Stimulated activated CD4-positive, alpha-beta T cell treated with anti-CD3 and anti-CD28 coated beads, Interleukin-15, amount 100 ng/mL, for 48 hours (primary cell): ENCODE measurements at places on chromosomes 5 and 9.
A peak's percentile ranks its signal among the peaks of the same experiment; 100 is the strongest.

- no peak for DNase-seq
These were observed 250.5 kb downstream of the BNC2 start for GRCh38 chr9:16619914-16620520.

- DNase-seq, result peak; percentile 61
These were observed at the start of gene JADE2 for GRCh38 chr5:134524826-134525682. Gene JADE2 (plus strand): TSS chr5:134525670. CDS start chr5:134535858, 10,188 bp downstream.

DNA sequence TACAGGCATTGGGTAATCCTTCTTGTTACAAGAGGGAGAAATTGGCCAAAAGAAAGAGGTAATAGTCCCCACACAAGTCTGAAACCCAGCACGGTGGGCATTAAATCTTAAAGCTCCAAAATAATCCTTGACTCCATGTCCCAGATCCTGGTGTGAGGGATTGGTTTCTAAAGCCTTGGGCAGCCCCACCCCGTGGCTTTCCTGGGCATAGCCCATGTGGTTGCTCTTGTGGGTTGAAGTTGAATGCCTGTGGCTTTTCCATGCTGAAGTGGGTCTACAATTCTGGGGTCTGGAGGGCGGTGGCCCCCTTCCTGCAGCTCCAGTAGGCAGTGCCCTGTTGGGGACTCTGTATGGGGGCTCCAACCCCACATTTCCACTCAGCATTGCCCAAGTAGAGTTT lies 91.8 kb upstream of the LARP1 start:
- DNase-seq, result no peak

DNA sequence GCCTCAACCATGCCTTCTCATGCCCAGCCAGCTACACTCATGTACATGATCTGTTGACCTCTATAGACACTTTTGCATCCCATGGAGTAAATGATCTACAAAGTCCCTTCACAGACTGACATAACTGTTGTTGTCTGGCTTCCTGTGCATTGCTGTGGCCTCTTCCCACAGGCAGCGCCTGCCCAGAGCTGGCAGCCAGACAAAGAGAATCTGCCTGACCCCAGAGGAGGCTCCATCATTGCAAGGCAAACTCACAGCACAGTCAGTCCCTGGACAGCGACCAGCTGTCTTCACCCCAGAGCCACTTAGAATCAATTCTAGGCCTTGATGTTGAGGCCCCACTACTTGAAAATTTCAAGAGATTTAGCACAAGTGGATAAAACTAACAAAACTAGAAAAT lies 65.5 kb downstream of the INSYN2B start:
- no peak for DNase-seq

GRCh38 chr9:113991714-113992113 lies 86.4 kb downstream of the AMBP start:
- DNase-seq, result no peak

DNA sequence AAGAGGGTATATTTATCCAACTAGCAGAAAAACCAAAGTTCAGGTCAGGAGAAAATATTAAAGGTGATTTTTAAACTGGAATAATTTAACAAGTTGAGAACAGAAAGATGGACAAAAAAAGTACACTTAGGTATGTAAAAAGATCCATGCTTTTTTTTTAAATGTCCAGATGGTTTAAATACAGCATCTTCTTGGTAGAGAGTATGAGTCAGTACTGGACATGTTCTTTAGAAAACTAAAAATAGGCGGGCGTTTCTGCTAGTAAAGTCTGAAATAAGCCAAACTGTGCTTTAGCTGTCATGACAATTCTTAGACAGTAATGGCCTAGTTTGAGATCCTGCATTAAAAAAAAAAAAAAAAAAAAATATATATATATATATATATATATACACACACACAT lies 255.9 kb upstream of the ST8SIA4 start:
- DNase-seq, result no peak

GRCh38 chr5:177319913-177320588 lies 8.4 kb upstream of the MXD3 start:
- no peak for DNase-seq

DNA sequence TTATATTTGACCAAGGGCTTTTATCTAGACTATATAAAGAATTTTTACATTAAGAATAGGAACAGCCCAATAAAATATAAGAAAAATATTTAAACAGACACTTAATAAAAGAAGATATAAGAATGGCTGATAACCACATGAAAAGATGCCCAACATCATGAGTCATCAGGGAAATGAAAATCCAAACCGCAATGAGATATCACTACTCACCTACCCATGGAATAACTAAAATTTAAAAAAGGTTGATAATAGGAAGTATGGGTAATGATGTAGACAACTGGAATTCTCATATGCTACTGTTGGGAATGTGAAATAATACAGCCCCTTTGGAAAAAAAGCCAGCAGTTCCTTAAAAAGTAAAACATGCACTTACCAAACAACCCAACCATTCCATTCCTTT lies 206.9 kb upstream of the PCSK5 start:
- DNase-seq, result no peak

DNA sequence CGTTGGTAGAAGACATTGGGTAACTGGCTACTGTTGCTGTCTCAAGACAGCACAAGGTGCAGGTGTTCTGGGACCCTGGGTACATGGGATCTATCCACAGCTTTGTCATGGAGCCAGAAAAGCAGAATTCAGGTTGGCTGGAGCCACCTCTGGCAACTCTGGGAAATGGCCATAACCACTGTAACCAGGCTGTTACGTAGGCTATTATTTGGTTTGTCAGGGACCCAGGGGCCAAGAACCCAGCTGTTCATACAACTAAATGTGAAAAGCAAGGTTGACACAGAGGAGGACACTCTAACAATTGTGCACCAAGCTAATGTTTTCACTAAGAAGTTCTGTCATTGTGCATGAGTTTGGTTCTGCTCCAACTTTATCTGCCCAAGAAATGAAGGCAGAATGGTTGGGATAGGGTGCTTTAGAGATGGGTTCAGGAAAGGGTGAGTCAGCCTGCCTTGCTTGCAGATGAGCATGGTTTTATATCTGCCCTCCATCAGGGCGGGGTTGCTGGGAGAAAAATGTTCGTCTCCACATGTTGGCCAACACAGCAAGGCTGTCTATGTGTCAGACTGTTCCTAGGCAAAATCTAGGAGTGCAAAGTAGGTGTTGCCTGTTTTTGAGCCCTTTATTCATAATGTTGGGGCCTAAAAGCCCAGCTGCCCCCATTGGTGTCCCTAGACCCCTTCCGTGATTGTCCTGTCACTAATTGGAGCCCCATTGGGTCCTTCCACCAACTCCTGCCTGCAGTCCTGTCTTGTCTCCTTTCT lies 131.3 kb upstream of the DAP start:
- DNase-seq, result no peak

- no peak for DNase-seq
These were observed 33.6 kb upstream of the HMGCR start for GRCh38 chr5:75303419-75303818.

- DNase-seq, result no peak
These were observed 617.1 kb upstream of the ADAMTS16 start for GRCh38 chr5:4523038-4523437.

GRCh38 chr9:121811140-121811539 lies 159.7 kb downstream of the DAB2IP start:
- DNase-seq, result no peak

GRCh38 chr5:149640350-149640999 lies 59.2 kb downstream of the ARHGEF37 start:
- no peak for DNase-seq

GRCh38 chr9:12717907-12718306 lies 24.7 kb downstream of the TYRP1 start:
- DNase-seq, result no peak

DNA sequence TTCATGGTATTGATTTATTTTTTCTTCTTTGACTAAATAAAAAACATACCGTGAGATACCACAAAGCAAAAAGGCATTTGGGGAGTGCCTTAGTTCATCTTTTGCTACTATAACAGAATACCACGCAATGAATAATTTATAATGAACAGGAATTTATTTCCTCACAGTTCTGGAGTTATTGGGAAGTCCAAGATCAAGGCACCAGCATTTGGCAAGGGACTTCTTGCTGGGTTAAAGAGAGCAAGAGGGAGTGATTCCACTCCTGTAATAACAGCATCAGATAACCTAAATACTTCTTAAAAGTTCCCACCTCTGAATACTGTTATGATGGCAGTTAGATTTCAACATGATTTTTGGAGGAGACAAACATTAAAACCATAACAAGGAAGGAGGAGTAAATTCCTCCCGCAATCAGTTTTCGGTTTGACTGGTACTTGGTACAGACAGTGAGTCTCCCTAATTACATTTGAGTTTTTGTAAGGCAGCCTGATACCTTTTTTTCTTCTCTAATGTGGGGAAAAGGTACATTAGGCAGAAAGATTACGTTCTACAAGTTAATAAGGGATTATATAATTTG lies 8.8 kb upstream of the OMD start:
- DNase-seq, result no peak

DNA sequence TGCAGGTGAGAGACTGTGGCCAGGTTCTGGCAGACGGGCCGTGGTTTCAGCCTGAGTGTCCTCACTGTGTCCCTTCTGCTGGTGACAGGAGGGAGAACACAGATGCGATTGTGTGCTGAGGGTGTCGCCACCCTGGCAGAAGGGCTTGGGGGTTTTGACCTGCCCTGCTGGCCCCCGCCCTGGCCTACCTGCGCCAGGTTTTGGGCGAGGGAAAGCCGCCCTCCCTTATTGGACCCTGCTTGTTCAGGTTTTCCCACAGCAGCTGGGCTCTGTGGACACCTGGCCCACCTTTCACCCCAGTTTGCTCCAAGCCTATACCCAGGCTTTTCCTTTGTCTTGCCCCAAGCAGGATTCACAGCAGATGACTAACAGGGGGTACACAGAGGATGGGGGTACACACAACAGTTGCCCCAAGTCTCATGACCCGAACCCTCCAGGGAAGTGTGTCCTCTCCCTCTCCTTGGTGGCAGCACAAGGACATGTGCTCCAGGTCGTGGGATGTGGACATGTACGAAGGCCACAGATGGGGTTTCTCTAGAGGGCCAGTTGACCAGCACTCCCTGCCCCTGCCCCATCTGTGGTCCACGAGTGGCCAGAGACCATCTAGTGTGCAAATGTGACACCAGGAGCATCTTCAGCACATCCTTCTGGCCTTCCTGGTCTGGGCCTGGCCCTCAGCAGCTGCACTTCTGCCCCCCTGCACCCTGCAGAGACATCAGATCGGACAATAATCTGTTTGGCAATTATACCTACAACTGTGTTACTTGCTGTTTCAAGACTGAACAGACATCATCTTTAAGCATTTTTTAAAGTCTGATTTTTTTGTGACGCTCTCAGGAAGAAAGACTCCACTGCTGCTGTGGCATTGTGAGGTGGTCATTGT lies 265.8 kb upstream of the IRX4 start:
- no peak for DNase-seq

DNA sequence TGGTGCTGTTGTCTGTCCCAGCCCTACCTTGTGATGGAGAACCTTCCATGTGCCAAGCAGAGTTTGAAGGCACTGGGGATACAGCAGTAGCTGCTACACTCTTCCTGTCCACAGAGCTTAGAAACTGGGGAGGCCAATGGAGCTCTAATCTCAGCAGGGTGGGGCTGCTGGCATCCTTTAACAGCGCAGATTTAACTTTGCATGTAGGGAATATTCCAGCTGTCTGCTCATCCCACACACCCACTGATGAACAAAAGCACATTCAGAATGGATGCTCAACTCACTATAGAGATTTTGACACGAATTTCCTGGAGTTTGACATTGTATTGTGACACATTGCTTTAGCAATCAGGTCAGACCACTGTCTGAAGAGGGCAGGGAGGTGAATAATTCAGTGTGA lies 49.0 kb downstream of the TMEM215 start:
- no peak for DNase-seq

DNA sequence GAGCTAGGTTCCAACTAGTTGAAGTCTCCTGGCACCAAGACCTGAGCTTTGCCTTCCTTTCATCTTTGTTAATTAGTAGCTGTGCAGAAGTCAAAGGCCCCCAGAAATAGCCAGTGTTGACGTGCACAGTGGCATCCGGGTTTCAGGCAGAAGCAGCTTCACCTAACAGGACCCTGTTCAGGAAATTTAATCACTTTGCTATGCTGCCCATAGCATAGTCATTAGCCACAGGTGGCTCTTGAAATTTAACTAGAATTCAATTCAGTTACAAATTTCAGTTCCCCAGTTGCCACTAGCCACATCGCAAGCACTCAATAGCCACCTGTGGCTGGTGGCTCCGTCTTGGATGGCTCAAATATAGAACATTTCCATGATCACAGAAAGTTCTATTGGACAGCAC lies 179.1 kb downstream of the GOLPH3 start:
- no peak for DNase-seq

GRCh38 chr5:12652201-12652600 lies 748.0 kb upstream of the CTNND2 start:
- no peak for DNase-seq

DNA sequence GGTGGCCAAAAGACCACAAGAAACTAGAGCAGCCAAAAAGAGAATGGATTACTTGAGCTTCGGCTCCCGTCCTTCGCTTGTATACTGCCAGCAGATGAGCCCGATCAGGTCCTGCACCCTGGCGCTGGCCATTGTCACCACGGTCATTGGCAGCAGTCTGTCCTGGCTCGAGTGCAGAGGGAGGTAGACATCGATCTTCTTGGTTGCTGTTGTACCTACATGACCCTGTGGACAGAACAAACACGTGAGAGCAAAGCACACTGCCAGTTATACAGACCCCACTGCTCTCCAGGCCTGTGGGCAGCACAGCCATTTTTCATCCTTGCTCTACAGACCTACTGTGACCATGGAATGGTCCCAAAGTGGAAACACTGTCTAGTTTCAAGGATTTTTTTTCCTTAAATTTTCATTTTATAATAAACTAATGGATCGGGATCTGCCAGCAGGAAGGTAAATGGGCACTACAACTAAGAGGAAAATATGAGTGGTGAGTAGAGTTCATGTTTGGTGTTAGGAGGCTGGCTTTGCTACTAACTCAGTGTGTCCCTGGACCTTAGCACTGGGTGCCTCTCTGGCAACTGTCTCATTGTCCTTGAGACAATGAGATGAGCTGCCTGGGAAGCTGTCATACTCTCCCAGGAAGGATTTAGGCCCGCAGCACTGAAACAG lies 121.4 kb downstream of the MAPKAP1 start:
- DNase-seq, result no peak

- no peak for DNase-seq
These were observed 211.3 kb downstream of the DCP2 start for GRCh38 chr5:113187906-113188305.

GRCh38 chr5:73497497-73498056 lies 665 bp upstream of the BTF3 start:
- no peak for DNase-seq

GRCh38 chr5:168375214-168375613 lies 83.8 kb downstream of the WWC1 start:
- DNase-seq, result no peak

- DNase-seq, result no peak
These were observed 67.6 kb upstream of the NR3C1 start for GRCh38 chr5:143471041-143471509.

GRCh38 chr5:8907168-8907868 lies 638.6 kb downstream of the SEMA5A start:
- no peak for DNase-seq

DNA sequence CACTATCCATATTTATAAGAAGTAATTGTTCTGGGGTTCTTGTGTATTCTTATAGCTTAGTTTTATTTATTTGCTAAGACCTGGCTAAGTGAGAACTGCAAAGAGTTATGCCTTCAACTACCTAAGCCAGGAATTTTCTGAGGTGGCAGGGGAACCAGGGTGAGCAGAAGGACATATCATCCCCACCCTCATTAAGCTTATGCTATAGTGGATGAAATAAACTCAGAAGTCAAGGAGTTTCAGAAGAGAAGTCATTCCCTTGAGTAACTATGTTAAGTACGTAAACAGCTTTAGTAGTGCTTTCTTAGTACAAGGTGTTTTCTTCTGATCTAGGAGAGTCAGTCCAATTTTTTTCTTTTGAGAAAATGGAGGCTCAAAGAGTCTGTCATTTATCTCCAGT lies 41.7 kb downstream of the STK32A start:
- DNase-seq, result no peak
